ENCODE measurements at places on chromosomes 6 and 20. TPM values are rescaled to one million over a fixed set of nuclear protein-coding genes. Genes with fewer than 3 reads are reported as not detected.

The TOMM34 gene
- 14.2 TPM for total RNA-seq

- DNase-seq = no peak
These were observed 7.0 kb upstream of the OR14J1 start for GRCh38 chr6:29294499-29294914.

DNA sequence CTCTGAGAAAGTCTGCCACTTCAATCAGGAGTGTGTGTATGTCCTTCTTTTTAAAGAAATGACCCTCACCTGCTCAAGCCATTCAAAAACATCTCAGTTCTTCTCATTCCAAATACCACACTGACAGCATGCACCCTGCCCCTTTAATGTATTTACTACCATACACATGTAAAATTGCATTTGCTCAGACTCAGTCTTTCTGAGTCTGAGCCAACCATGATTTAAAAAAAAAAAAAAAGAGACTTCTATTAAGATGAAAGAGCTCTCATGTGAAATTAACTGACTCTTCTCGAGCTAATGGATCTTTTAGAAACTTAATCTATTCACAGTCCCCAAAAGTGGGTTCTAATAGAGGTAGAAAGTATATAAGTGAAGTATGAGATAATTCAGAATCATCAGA is 1.4 kb upstream of the FILIP1 start:
- DNase-seq = no peak

DNA sequence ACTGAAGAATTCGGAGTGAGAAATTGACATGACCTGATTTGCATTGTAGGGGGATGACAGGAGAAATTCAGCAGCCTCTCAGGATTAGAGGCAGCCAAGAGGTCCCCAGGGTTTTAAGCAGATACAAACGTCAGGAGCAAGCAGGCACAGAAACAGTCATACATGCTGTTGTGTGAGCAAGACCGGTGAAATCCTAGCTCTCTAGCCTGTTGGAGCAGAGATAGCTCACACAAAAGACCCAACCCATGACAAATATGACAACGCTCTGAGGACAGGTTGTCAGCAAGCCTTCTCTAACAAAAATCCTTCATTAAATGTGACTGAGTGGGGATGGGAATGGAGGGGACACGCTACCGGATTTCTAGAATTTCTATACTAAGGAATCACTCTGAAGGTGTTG is 23.0 kb upstream of the AKAP12 start:
- no peak for DNase-seq

GRCh38 chr6:4665489-4666417 is 110.5 kb upstream of the CDYL start:
- no peak for DNase-seq

DNA sequence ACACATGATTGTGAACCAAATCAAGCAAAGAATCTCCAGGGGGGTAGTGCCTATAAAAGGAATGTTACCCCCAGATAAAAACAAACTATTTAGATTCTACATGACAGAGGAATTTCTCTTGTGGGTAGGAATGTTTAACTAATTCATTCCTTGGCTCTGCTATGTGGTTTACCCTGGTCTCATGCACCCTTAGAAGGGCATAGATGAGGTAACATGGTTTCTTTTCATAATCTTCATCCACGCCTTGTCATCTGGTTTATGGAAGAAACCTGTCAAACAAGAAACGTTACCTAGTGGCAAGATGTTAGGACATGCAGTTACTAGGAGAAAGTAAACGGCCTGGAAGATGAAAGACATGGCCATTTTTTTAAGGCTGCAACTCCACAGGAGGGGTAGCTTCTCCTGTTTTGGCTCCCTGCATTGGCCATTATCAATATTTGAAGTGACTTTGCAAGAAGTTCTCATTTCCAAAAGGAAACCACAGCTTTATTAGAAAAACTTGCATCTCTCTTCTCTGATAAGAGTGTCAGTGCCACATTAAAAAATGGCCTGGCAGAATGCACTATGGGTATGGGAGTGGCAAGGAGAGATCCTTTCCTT is 45.5 kb downstream of the STX11 start:
- no peak for DNase-seq

The SEL1L2 gene
- not detected for total RNA-seq

DNA sequence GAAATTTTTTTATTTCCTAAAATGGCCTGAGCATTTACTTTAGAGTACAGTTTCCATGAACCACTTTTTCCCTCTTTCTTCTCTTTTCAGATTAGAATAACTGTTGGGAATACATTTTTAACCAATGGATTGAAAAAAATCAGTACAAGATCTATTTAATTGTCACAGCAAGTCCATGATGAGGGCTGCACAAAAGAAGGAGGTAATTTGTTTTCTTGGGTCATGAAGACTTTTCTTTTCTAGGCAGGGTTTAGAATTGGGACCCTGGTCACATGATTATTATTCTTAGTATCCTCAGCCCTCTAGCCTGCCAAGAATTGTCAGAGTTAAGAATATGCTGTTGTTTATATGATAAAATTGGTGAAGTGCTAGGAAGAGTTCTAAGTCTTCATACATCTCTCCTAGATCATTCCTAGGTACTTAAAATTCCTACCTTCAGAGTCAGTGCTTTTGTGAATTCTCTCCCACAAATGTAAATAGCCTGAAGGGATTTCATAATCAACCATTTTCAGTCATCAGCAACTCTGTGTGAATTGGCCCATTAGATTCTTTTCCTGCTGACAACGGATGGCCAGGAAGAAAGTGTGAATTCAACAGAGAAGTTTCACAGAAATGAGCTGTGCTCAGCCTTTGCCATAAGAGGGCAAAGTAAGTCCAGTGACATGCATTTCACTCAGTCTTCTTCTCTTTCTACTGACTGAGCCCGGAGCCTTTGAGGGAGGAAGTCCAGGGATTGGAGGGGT is 32.4 kb upstream of the TPBG start:
- no peak for DNase-seq

The TBXT gene
- not detected for total RNA-seq

GRCh38 chr6:9295644-9296043 is 860.3 kb upstream of the SLC35B3 start:
- no peak for DNase-seq

The LRRC1 gene
- 33.2 TPM for total RNA-seq

All from tibial nerve (tissue), 4 donors.